ENCODE measurements at places on chromosomes 2 and 18.

DNA sequence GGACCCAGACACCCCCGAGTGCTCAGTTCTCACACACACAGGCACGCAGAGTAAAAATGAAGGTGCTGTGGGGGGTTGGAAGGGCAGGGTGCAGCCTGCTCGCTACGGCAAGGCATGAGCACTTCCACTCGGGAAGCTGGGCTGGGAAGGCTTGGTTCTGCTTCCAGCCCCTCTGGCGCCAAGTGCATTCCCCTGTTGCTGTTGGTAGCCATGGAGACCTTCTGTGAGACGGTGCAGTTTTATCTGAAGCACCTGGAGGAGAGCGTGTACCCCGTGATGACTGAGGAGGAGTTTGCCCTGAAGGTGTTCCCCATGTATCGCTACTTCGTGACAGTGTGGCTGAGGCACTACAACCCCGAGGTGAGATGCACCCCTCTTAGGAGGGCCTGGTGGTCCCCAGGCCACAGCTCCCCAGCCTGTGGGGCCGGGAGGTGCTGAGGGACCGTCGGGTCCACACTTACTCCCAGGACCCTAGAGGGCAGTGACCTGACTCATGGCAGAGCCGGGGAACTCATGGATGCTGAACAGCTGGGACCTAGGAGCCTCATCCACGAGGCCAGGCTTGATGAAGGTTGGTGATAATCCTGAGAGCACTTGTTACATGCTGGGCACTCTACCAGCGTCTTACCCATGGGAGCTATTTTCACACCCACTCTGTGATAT lies 15.5 kb downstream of the MROH2A start:
- DNase-seq, result peak; percentile 21

DNA sequence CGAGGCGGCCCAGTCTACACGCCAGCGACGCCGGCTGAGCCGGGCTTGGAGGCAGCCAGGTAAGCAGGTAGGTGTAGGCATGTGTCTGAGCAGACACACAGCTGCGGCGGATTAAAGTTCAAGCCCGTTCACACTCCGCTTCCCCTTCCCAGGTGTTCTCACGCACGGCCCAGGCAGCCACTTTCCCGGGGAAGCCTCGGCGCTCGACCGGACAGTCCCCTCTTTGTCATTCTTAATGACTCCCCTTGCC lies 367 bp downstream of the TGFA start:
- peak; percentile 66 for DNase-seq

GRCh38 chr2:235378944-235379343 lies 114.9 kb upstream of the AGAP1 start:
- DNase-seq, result no peak

GRCh38 chr2:182361477-182361876 lies 65.4 kb downstream of the PDE1A start:
- DNase-seq, result no peak

GRCh38 chr18:36633961-36634412 lies 194.8 kb downstream of the TPGS2 start:
- DNase-seq, result no peak

DNA sequence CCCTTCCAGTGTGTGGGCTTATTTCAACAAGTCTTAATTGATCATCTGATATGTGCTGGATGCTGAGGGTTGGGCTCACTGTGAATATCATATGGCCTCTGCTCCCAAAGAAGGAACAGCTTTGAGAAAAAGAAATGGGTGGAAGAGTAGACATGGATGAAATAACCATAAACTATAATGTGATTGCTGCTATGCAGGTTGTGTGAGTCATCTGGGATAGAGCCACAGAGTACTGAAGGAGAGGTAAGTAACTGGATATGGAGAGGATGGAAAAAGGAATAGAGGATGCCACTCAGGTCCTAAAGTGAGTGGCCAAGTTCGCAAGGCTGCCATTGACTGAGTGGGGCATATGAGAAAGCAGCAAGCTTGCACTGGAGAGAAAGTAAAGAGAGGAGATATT lies 8.7 kb upstream of the DSG2 start:
- DNase-seq, result no peak

DNA sequence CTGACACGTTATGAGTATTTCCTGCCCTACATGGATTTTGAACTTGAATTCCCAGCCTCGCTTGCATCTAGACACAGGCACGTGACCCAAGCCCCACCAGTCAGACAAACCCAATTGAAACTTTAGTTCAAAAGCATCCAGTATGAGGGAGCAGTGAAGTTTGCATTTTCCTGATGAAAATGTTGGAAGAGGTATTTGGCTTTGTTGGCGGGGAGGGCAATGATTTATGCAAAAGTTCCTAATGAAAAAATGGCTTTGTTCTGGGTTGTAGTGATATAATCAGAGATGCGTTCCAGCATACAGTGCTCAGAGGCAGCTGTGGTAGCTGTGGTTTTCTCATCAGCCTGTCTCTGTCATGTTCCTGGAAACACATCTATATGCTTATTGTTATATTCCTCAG lies 36.8 kb upstream of the CPS1 start:
- no peak for DNase-seq

Data from H9 (cell line).